Substantia nigra (tissue), 51 donors: ENCODE measurements at places on chromosomes 2 and 18.

GRCh38 chr18:13597068-13597467 is 129.3 kb downstream of the FAM210A start:
- no peak for DNase-seq

- no peak for DNase-seq
Measured at GRCh38 chr2:47050021-47050760, 104.9 kb downstream of the STPG4 start.

DNA sequence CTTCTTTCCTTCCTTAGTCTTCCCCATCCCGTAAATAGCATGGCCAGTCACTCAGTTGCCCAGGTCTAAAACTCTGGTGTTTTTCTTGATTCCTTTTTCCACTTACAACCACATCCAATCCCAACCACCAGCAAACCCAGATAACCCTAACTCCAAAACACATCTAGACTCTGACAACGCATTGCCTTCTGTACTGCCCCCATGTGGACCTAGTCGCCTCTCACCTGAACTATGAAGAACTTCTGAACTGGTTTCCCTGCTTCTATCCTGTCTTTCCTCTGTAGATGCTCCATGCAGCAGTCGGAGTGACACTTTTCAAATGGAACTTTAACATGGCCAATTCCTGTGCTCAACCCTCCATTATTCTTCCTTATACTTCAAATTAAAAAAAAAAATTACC is 26.5 kb downstream of the ST6GAL2 start:
- DNase-seq, result no peak

GRCh38 chr2:177633910-177634294 is 241.3 kb downstream of the AGPS start:
- DNase-seq, result no peak

DNA sequence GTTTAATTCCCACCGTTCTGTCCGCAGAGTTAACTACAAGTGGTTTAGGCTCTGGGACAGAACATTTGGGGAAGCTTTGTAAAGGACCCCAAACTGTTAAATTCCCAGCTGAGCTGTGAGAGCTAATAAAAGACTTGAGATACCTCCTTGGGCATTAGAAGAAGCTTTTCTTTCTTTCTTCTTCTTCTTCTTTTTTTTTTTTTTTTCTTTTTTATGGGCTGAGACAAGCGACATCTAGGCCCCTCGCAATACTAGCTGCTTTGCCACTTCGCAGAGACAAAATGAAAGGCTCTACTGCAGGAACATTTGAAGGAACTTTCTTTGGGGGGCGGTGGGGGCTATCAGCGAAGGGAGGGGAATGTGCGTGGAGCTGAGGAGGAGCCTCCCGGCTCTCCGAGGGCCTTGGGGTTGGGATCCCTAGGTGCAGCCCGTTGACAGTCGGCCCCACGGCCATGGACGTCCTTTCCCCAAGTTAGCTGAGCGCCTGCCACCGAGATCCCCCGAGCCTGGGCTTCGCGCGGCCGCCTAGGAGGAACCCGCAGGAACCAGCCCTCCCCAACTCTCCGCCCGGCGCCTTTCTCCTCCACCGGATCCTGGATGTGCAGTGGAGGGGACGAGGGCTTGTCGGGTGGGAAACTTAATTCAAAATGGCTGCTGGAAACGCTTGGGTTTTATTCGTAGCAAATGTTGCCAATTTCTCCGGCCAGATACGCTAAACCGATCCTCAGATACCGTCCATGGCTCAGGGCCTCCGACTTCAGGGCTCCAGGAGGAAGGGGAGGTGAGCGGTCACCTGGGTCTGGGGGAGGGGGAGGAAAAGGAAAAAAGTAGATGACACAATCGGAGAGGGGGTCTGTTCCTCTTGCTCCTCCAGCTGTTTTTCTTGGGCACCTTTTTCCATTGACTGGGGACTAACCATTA is 4.2 kb downstream of the MEIS1 start:
- no peak for DNase-seq

- no peak for DNase-seq
Measured at GRCh38 chr2:120653046-120653445, 82.6 kb upstream of the GLI2 start.

DNA sequence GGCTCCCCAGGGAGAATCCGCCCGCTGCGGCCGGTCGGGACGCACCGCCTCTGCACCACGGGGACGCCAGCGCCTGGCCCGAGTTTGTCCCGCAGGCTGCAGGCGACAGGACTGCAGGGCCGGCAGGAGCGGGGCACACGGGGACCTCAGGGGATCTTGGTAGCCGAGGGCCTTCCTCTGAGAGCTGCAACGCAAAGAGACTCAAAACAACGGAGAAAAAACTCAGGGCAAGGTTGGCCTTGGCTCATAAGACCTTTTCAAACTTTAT is 79.7 kb downstream of the ARHGEF4 start:
- DNase-seq, result no peak

DNA sequence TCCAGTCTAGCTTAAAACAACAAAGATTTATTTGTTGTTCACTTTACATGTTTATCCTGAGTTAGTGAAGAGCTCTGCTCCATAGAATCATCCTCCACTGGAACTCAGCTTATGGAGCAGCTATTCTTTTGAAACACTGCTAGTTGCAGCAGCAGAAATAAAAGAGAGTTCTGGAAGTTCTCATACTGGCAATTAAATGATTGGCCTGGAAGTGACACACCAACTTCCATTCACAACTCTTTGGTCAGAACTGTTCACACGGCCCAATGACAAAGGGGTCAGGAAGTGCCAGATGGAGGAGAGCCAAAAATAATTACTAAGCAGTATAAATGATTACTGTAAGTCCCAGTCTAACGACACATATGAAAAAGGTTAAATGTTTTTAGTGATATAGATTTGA is 39.1 kb downstream of the FBXO11 start:
- DNase-seq, result no peak

DNA sequence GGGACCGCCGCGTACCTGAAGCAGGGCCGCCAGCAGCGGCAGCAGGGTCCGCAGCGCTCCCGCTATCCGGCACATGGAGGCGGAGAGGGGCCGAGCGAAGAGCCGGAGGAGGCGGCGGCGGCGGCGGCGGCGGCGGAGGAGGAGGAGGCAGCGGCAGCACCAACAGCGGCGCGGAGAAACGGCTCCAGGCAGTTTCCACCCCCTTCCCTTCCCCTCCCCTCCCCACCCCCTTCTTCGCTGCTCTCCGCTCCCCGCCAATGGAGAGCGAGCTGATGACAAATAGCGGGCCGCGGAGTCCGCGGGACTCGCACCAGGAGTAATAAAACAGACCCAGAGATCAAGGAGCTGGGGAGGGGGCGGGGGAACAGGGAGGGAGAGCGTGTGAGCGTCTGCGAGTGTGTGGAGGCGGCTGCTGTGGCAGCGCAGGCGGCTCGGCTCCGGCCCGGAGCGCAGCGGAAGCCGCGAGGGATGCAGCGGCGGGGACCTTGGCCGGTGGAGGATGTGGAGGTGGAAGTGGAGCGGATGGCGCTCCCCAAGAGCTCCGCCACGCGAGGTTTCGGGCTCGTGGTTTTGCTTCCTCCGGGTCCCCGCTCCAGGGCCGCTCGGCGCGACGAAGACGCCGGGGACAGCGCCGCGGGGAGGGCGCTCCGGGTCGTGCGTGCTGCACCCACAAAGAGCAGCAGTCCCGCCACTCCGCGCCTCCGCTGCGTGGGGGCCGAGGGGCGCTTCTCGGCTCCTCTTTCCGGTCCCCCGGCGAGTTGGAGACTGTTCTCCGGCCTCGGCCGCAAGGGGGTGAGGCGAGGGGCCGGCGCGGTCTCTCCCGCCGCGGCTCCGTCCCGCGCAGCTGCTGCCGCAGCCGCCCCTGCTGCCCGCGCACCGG is at the start of gene CDH2:
CDH2 (minus strand) TSS at position 183 of the 880 bp plus-strand sequence; CDS start at position 75, 108 bp downstream.
- DNase-seq, result peak; percentile 85

DNA sequence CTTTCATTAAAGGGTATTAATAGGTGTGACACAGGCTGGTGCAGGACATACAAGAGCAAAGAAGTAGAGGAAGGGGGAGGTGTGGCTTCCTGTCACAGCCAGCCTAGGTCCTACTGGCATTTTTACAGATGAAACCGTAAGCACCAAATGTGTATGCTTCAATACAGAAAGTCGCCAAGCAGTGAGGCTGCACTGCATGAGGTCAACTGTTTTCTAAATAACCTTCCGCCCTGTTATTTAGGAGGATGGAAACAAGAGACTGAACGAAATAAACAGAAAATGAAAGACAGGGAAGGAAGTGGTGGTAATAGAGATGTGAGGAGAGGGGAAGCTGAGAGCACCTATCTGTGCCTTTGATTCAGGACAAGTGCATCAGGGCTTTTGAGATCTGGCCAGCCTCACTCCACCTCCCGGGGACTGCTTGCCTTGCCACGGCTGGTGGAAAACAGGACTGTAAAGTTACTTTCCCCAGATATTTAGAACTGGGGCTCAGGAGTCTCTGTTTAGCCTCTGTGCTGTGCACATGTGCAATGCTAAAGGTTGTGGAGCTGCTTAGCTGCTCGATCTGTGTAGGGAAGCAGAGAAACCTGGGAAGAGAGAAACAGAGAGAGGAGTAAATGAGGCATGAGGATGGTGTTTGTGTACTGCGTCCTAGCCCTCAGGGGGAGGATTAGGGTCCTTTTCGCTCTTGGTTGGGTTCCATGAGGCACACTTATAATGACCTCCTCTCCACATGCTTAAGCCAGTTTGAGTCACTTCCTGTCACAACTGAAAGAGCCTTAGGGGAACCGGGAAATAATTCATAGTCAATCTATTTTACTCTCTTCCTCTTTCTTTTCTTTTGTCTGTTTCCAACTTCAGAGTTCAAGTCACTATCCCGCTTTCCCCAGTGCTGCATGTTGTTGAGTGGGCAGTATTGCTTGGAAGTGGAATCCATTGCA is 62.3 kb upstream of the BOD1L2 start:
- DNase-seq, result no peak

DNA sequence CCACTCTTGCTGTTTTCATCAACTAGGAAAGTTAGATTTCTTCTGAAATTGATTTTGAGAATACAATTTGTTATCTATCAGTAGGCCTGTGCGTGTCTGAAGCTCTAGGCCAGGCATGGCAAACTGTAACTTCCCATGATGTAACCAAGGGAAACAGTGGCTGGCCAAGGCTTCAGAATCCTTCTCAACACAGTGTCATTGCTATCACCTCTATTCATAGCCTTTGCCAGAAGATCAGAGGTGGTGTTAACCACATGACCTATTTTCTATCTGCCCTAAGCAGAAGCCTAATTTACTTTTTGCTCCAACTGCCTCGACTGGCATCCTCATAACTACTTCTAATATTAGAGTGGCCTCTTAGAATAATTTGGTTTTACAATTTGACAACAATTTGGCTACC is 2.5 kb downstream of the ITGB6 start:
- DNase-seq, result no peak

DNA sequence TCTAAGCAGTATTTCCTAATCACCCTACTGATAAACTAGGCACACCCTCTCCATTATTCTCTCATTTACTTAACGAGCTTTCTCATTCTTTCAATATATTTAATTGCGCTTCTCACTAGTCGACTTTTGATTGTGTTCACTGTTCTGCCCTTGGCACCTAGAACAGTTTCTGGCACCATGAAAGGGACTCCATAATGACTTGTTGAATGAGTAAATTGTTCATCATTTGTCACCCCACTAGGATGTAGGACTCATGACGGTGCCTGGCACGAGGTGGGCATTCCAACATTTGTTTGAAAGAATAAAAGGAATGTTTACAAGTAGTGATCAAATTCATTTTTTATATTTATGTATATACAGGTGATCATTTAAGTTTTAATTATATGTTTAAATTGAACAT is 123.7 kb downstream of the DIS3L2 start:
- peak; percentile 23 for DNase-seq

GRCh38 chr2:178279142-178279541 is 84.8 kb downstream of the OSBPL6 start:
- DNase-seq, result no peak

DNA sequence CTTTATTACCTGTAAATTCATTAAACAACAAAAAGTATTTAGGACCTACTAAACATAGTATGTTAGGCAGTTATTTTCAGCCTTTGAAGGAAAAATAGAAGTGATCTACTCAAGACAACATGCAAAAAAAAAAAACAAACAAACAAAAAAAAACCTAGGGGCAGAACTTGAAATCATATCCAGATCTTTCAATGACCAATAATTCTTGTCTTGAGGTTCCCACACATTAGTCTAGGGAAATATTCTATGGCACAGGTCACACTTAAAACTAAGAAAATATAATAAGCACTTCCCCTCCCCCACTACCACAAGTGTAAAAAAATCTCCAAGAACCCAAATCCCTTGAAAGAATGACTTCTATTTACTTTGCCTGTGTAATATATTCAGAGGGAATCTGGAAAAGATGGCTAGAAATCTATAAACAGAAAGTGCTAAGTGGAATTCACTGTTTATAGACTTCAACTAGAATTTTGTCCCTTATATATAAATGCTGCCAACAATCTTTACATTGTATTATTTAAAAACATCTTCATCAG is 3.5 kb downstream of the PELI1 start:
- DNase-seq, result no peak

GRCh38 chr2:120079647-120080046 is 66.8 kb downstream of the EPB41L5 start:
- no peak for DNase-seq

GRCh38 chr2:134122610-134123009 is 131.3 kb upstream of the MGAT5 start:
- no peak for DNase-seq

GRCh38 chr2:10286216-10287037 is 16.3 kb upstream of the HPCAL1 start:
- DNase-seq, result no peak

- DNase-seq, result no peak
Measured at GRCh38 chr2:203706403-203706802, at the start of gene CD28. Gene CD28 (plus strand): TSS chr2:203706639. CDS start chr2:203706697, 58 bp downstream.

DNA sequence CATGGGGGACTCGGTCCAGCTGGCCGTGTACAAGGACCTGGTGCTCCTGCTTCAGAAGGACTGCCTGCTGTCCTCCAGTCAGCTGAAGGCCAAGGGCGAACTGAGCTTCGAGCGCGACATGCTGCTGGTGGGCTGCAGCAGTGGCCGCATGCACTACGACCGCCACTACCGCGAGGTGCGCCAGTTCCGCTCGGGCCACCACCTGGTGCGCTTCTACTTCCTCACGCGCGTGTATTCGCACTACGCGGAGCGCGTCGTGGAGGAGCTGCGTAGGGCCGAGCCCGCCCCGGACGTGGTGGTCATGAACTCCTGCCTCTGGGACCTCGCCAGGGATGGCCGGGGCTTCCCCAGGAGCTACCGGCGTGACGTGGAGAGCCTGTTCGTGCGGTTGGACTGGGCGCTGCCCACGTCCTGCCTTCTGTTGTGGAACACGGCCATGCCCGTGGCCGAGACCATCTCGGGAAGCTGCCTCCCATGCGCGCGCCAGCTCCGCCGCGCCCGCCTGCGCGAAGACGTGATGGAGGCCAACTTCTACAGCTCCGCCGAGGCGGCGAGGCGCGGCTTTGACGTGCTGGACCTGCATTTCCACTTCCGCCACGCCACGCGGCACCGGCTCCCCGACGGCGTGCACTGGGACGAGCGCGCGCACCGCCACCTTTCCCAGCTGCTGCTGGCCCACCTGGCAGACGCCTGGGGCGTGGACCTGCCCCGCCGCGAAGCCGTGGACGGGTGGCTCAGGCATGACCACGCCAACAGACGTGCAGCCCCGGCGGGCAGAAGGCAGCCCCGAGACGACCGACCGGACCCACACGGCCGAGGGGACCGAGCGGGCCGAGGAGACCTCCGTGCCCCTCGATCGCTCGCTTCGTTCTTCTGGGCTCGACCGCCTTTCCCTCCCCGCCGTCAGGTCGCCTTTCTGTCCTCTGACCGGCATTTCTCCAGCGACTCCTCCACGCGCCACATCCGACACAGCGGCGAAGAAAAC is 293.9 kb upstream of the ERBB4 start:
- no peak for DNase-seq

- DNase-seq, result no peak
Measured at GRCh38 chr2:43136876-43137275, 89.5 kb downstream of the ZFP36L2 start.

GRCh38 chr2:95289253-95289652 is 7.9 kb upstream of the KCNIP3 start:
- no peak for DNase-seq
